ENCODE measurements at places on chromosomes 2 and 18.

DNA sequence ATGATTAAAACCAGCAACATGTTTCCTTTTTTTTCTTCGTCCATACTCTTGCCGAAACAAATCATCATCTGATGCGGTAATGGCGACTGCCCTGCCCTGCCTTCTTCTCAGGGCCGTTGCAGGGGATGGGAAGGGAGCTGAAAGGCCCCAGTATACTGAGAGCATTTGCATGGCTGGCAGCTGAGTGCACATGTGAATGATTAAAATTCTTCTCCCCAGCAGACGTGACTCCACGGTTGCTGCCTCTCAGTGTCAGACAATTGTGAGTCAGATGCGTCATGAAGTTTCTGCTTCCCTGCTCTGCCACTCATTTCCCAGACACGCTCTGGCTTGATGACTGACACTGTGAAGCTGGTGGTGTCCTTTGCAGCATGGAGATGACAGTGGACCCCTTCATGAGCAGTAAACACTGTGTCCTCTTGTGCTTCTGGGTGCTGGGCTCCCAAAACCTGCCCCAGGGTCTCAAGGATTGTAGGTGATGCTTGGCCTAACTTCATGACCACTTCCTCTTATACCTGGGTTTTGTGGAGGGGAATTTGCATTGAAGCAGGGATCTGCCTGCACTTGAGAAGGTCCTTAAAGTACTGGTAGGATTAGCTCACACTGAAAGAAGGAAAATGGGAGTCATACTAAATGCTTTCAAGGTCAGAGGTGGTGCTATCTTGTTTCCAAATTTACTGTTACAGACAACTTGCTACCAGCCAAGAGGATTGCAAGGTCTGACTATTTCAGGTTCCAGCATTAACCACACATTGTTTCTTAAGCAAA, 222.5 kb upstream of the COPS8 start:
- DNase-seq, result no peak

GRCh38 chr2:114800371-114800770, 357.9 kb downstream of the DPP10 start:
- no peak for DNase-seq

- DNase-seq, result no peak
These were observed 10.5 kb downstream of the EVX2 start for GRCh38 chr2:176072951-176073904.

DNA sequence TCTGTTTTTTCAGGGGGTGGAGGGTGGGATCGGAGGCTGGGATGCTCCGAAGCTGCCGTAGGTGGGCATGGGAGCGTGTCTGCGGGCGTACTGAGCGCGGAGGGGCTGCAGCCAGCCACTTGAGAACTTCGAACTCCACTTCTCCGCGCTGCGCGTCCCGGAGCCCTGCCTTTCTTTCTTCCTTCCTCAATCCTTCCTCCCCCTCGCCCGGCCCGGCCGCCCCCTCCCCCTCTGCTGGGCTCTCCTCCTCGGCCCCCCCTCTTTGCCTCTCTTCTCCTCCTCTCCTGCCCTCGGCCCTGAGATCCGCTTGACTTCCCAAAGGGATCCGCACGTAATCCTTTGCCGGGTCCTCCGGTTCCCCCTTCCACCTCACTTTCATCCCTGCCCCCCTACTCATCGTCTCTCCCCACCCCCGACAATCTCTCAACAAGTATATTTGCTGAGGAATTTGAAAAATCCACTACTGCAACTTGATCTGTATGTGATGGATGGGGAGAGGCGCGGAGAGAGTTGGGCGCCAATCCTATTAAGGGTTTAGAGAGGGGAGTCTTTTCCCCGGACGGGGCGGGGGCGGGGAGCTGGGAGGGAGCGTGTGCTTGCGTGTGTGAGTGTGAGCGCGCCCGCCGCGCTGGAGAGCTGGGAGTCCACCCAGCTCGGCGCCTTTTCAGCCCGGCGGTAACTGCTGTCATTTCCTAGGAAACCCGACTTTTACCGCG, 1.1 kb downstream of the GLI2 start:
- DNase-seq, result no peak

DNA sequence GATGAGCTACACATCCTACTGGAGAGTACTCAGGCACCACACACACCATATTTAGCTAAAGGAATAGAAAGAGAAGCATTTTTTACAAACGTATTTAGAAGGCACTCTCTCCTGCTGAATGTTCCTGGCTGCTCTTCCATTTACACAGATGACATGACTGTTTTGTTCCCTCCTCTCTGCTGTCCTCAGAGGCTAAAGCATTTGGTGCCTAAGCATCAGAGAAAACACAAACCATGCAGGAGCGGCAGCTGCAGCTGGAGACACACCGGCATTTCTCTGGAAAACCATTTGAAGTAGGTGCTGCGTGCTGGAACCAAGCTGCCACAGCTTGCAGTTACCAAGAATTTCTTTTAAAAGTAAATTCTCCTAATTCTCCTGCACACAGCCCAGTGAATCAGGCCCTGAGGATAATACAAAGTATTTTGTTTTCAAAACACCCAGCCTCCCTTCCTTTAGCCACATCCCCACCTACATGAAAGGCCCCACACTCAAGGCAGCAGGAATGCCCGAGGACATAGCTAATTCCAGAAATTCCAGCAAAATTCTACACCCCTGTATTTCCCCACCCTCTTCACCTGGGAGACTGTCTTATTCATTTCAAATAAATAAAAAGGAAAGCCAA, 488.9 kb upstream of the SOX11 start:
- DNase-seq, result no peak

DNA sequence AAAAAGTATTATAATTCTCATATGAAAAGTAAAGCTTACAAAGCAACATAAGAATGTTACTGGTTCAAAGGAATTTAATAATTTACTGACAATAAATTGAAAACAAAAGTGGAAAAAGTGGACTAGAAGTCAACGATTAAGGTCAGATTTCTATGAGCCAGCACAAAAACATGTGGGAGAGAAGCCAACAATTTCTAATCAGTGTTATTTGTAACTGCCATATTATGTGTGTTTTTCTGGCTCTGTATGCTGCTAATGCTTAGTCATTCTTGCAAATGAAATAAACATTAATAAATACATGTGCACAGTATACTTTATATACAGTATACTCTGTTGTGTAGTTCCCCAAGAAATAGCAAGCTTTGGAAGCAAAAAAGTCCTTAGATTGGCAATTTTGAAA, 301.3 kb upstream of the RGPD4 start:
- no peak for DNase-seq
